Activated CD4-positive, alpha-beta T cell treated with anti-CD3 and anti-CD28 coated beads for 24 hours (primary cell): ENCODE measurements at places on chromosomes 12 and 14.

GRCh38 chr12:8544295-8544694, 3.6 kb upstream of the CLEC4E start:
- DNase-seq = peak; percentile 59

DNA sequence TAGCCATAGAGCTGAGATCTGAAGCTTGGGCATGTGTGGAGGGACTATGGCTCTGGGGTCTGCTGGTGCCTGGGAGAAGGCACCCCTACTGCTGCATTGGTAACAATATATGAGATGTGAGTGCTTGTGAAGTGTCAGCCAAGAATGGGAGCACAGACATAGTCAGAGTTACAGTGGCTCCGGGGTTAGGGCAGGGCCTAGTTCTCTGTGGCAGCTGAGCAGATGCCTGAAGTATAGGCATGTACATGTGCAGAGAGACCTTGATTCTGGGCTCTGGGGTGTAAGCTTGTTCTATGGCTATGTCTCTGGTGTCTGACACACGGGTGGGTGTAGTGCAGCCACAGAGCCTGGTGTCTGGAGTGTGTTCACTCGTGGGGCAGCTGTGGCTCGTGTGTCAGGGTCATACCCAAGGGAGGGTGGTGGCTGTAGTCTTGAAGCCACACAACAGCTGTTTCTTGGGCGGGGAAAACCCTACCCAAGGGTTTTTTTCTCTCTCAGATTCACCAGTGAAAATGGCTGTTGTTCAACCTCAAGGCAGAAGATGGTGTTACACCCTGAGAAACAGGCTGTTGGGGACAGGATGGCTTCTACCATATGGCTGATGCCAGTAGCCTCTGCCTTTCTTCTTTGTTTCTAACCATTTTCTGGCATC, 11.9 kb upstream of the TCL1A start:
- DNase-seq = no peak

- DNase-seq = no peak
Measured at GRCh38 chr14:20295067-20295466, 10.7 kb downstream of the TTC5 start.

- no peak for DNase-seq
Measured at GRCh38 chr12:97659117-97659880, 196.7 kb downstream of the RMST start.

DNA sequence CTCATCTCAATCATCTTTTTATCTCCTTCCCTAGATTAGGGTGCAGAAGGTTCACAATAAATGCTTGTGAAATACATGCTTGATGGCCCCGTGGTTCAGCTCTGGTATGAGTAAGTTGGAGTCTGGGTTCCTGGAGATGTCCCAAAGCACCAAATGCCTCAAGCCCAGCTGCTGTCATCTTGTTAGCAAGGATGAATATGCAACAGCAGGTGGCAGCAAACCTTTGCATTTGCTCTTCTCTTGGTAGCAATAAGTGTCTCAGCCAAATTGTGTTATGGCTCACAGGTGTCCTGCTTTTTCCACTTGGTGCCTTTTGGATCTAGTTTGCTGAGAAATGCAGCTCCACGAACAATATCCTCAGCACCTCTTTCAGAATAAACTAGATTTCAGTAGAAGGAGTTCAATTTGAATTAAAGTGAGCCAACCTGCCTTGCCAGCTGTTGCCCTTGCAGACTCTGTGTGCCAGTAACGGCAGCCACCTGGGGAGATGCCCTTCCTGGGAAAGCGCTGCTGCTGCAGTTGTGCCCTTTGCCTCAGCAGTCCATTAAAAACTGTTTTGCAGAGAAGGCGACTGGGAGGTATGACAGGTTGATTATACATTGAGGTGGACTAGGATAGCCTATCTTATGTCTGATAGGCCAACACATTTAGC, 417.3 kb downstream of the SNAPC1 start:
- DNase-seq = no peak

GRCh38 chr12:106416273-106416672, 58.7 kb downstream of the POLR3B start:
- DNase-seq = no peak

GRCh38 chr12:47950856-47951468, 12.4 kb upstream of the TMEM106C start:
- DNase-seq = no peak

- no peak for DNase-seq
Measured at GRCh38 chr14:52463375-52463774, 88.9 kb downstream of the TXNDC16 start.

DNA sequence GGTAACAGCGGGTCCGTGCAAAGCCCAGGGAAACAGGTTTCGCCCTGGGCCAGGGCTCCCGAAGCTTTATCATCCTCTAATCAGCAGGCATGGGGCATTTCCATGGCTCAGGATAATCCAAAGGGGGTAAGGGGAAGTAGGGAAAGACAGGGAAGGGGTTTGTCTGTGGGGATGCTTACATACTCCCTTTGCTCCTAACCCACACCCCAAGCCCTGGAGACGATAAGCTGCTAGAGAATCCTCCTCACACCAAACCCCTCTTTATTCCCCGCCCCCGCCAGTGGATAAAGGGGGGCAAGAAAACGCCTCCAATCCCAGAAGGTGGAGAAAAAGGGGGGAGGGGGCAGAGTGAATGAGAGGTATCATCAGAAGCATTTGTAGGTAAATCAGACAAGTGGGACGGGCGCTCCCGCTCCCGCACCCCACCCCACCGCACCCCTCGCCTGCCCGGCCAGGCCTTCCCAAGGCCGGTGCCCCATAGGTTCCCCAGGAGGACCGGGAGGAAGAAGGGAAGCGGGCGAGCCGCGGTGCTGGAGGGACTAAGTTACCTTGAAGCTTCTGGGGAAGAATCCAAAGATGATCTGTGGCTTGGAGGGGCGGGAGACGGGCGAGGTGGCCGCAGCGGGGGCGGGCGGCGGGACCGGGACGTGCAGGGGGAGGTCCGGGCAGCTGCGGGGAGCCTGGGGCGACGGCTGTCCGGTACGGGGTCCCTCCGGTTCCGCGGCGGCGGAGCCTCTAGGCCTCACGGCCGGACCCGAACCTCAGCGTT, 762 bp downstream of the PPP2R5E start:
- no peak for DNase-seq

DNA sequence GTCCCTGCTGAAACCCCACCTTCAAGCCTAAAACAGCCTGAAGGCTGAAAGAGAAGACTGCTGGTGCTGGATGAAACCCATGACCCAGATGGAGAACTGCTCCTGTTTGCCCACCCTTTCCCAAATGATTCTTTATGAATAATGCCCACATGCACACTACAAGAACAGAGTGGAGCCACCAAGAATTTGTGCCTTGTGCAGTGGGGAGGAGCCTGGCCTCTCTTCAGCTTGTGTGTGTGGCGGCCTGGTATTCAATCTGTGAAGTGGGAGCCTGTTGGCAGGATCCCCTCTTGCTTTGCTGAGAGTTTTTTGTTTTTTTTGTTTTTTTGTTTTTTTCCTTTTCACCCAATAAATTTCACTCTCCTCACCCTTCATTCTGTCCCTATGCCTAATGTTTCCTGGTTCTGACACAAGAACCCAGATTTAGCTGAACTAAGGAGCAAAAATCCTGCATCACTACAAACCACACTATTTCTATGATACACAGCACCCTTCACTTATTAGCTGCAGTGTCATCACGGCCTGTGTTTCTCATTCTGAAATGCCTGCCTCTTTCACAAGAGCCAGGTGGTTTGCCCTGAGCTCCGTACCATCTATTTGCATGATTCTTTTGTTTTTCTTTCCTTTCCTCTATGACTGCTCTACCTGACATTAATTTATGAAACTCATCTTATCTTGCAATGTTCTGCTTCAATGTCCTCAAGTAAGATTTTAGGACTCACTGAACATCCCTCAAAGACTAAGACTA, 585.5 kb upstream of the ATXN7L3B start:
- no peak for DNase-seq

- no peak for DNase-seq
Measured at GRCh38 chr12:19482036-19482435, 42.7 kb downstream of the AEBP2 start.

GRCh38 chr14:22434030-22434429, 155.0 kb downstream of the DAD1 start:
- no peak for DNase-seq

DNA sequence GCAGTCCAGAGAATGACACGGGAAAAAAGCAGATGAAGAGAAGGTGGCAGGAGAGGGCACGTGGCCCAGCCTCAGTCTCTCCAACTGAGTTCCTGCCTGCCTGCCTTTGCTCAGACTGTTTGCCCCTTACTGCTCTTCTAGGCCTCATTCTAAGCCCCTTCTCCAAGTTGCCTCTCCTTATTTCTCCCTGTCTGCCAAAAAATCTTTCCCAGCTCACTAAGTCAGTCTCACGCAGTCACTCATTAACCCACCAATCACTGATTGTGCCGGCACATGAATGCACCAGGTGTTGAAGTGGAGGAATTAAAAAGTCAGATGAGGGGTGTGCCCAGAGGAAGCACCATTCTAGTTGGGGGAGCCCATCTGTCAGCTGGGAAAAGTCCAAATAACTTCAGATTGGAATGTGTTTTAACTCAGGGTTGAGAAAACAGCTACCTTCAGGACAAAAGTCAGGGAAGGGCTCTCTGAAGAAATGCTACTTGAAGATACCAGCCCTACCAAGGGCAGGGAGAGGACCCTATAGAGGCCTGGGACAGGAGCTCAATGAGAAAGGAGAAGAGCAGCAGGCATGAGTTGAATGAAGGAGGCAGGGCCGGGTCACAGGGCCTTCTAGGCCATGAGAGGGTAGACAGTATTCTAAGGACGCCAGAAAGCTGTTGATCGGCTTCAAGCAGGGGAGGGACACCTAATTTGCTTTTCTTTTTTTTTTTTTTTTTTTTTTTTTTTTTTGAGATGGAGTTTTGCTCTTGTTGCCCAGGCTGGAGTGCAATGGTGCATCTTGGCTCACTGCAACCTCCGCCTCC, 40.9 kb downstream of the DAD1 start:
- no peak for DNase-seq

GRCh38 chr14:89721956-89722355, 232.6 kb downstream of the EFCAB11 start:
- no peak for DNase-seq

- DNase-seq = no peak
Measured at GRCh38 chr14:29037411-29037810, 270.8 kb downstream of the FOXG1 start.

DNA sequence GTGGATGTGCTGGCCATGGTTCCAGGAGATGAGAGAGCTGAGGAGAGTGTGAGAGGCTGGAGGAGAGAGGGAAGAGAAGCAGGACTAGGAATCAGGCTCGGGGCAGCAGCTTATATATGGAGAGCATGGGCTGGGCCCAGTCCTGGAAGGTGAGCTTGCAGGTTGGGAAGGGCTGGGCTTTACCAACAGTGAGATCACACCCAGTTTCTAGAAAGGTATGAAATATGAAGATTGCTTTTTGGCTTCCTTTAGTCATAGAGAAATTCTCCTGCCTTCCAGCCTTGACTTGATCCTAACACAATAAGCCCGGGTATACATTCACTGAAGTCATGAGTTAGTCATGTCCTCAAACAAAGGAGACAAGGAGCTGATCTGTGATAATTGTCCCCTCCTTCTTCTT, at the start of gene KRT6A:
Gene KRT6A, minus strand, starts transcription at position 86 of the 400 bp plus-strand sequence. Its CDS starts 69 bp downstream, at position 17.
- DNase-seq = no peak

- DNase-seq = no peak
Measured at GRCh38 chr12:94717108-94717507, 66.8 kb upstream of the TMCC3 start.

DNA sequence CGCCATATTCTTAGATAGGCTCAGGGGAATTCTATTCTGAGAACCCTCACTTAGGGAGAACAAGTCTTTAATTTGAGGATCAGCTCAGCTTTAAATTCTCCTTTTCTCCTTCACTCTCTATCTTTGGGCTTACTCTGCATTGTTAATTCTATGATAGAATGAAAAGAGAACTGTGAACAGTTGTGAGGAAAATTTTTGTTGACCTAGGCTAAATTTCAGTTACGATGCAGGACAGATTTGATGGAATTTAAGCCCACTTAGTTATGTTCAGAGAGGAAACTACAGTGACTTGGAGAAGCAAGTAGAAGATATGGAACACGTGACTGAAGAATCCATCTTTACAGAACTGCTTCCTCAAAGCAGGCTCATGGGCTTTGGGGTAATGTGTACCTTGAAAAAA, 82.7 kb downstream of the TBC1D30 start:
- DNase-seq = no peak

GRCh38 chr12:54053751-54054741, at the start of gene HOXC4:
Gene HOXC4 (plus strand): TSS chr12:54053835. CDS start chr12:54053923, 88 bp downstream.
- DNase-seq = no peak
